ENCODE measurements at places on chromosomes 6 and 20.

DNA sequence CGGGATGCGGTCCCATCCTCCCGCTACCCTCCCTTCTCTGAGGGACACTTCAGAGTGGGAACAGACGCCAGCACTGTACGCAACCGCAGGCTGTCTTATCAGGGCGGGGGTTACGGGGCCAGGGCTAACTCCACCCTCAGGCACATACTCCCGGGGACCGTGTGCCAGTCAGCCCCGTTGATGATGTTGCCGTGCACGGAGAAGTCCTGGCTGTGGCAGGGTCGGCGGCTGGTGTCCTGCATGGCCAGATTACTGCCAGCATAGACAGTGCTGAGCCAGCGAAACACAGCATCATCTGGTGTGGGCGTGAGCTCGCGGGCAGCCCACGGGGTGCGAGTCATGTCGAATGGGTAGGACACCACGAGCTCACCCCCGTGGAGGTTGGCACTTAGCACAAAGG lies 5.0 kb downstream of the CPXM1 start:
- DNase-seq = no peak

- DNase-seq = peak; percentile 83
Observed at GRCh38 chr20:38144974-38145728, 19.9 kb downstream of the TGM2 start.

DNA sequence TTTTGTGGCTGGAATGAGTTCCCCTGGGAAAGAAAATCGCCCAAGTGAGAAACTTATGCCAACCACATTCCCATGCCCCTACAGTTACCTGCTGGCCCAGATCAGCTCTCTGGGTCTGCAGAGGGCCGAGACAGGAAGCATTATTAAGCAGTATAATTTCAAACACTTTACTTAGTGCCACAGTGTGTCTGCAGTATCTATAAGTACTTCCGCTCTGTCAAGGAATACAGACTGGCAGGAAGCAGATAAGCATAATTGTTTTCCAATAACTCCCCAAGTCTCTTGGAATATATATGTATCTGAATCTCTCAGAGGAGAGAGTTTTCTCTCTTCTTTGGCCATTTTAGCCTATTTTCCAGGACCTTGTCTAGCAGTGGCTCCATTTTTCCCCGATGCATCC lies 24.9 kb downstream of the SAYSD1 start:
- DNase-seq = no peak

- no peak for DNase-seq
Observed at GRCh38 chr6:129790785-129791184, 70.3 kb downstream of the TMEM244 start.

DNA sequence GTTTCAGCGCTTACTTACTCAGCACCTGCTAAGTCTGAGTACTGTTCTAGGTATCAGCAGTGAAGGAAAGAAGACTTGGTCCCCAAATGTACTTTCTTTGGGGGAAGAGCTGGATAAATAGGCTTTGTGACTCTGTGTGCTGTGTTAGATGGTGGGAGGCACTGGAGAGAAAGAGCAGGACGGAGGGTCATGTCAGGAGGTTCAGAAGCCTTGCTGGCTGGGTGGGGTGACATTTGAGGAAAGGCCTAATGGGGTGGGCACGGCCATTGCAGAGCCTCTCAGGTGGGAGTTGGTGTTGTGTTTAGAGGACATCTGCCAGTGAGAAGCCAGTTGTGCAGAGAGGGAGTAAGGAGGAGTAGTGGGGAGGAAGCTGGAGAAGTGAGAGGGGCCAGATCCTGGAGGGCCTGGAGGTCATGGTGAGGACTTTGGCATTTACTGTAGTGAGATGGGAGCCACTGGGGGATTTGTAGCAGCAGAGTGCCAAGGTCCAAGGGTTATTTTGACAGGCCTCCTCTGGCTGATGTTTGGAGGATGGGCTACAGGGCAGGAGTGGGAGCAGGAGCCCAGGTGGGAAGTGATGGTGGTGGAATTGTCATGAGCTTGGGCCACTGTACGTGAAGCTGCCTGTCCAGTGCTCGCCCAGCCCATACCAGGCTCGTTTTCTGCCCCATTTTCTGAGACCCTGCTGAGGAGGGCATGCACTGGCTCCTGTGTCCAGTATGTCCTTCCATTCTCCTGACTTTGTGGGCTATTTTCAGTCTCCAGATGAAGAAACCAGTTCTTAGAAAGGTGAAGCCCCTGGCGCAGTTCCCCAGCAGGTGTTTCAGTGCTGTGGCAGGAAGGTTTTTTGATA lies 886 bp downstream of the SDCBP2 start:
- DNase-seq = no peak

DNA sequence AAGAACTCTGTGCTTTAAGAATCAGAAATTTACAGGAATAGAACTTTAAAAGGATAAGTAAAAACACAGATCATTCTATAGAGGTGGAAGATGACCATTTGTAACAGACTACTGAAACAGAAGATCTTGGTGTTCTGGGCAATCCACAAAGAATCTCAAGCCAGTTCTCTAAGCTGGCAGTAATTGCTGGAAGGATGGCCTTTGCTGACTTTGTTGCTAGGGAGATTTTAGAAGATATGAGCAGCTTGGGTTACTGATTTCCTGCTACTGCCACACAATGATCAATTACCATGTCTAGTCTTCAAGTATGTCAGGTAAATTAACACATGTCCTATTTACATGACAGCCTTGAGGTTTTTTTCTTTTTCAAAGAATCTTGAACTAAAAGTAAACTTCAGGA lies 31.1 kb downstream of the SNAP91 start:
- DNase-seq = no peak

- no peak for DNase-seq
Observed at GRCh38 chr6:148044921-148045320, 297.7 kb upstream of the SASH1 start.

DNA sequence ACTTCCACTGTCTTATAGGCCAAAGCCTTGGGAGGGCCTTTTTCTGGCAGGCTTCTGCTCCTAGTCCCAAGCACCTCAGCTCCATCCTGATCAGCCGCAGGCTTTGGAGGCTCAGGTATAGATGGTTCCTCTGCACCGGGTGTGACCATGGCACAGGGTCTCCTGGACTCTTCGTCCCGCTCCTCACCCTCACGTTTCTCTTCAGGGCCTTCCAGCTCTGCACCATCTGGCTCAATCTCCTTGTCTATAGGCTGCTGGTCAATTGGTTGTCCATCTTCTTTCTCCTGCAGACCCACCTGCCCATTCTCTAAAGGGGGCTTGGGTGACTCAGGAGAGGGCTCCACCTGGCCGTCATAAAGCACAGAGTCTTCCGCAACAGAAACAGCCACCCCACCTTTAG lies 37.0 kb downstream of the BFSP1 start:
- no peak for DNase-seq

- peak; percentile 81 for DNase-seq
Observed at GRCh38 chr6:27650620-27651370, 177.9 kb upstream of the ZNF184 start.

DNA sequence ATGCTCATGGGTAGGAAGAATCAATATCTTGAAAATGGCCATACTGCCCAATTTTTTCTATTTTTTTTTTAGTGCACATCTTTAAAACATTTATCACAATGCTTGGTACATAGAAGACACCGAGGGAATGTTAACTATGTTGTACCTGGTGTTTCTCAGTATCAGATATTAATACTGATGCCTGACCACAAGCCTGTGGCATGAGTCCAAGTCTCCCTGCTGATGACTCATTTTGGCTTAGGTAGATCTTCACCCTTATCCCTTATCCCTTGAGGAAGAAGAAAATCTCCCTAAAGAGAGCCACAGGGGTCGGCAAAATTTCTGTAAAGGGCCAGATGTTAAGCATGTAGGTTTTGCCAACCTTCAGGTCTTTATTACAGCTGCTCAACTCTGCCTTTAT lies 14.5 kb downstream of the CD109 start:
- DNase-seq = peak; percentile 52

DNA sequence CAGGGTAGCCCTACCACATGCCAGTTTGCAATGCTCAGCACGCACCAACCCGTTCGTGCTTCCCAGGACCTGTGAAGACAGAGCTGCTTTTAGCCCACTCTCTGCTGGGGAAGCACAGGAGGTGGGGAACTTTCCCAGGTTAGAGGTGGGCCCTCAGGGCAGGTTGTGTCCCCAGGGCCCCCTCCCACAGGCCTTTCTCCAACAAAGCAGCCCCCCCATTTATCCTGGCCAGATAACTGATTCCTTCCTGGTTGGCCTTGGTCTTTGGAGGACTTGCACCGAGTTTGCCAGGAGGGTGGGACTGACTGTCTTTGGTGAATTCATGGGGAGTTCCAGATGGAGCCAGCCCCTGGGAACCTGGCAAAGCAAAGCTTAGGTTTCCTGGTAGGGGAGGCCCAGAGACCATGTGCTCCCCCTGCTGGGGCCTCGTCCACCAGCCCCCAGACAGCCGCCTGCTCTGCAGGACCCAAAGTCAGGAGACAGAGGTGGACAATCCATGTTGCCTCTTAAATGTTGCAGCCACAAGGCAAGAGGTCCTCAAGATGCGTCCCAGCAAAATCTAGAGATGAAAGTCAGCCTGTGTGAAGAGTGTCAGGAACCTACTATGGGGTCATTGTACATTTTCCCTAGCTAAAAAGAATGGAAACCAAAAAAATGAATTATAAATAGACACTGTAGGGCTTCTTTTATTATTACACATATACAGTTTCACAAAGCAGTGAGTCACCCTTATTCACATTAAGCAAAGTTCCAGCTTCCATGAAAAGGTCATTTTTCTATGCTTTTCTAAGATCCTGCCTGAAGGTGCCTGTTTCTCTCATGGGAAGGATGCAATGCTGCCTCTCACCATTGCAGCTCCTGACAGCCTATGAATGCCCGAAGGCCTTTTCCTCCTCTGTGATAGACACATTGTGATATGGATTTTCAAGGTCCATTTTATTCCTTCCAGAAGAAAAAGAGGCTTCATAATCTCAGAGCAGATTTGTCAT lies 497.8 kb downstream of the PREX1 start:
- DNase-seq = peak; percentile 53

GRCh38 chr20:37379967-37380828 lies 34.3 kb downstream of the SRC start:
- DNase-seq = no peak

DNA sequence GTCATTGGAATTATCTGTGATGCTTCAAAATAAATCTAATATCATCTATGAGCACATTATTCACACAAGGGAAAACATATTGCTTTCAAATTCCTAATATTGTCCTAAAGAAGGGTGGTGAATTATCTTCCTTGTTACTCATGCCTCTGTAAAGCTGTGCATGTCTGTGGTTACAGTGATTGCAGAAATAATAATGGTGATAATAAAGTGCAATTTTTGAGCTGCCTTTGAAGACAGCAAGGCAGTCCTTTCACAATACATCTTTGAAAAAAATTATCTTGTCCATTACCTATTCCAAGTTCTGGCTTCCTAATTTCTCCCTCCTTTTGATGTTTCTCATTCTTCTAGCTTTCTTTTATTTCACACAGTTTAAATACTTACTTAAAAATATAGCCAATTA lies 442.1 kb upstream of the EYS start:
- DNase-seq = no peak

GRCh38 chr6:1972962-1973361 lies 272.4 kb downstream of the GMDS start:
- no peak for DNase-seq

- no peak for DNase-seq
Observed at GRCh38 chr6:111804627-111805235, 68.5 kb downstream of the FYN start.

GRCh38 chr20:57412347-57413029 lies 21.3 kb downstream of the RBM38 start:
- DNase-seq = no peak

DNA sequence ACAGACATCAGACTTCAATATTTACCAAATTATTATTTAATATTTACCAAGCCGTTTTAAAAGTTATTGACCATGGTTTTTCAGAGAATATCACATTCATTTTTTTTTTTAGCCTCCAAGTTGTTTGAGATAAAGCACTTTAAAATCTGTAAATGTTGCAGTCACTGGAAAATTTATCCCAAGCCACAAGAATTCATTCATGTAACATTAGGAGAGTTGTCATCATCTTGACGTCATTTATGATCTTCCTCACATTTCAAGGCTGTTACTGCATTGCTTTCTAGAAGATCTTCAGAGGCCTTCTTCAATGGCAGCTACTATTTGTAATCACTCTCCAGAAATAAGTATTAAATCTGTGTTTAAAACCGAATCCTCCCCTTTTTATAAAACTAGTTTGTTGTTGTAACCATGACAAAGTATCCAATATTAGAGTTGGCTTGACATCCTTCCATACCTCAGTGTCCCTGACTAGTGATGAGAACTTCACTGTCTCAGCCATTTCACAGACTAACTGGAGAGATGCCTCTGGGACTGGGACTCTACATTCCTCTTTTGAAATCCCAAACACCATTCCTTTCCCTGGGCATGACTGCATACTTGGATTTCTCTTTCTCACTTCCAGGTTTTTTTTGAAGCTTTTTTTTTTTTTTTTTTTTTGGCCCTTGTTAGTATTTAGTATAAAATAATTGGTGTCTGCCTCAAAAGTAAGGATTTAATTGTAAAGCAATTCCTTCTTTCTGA lies 100.1 kb downstream of the ZFAND3 start:
- DNase-seq = no peak

DNA sequence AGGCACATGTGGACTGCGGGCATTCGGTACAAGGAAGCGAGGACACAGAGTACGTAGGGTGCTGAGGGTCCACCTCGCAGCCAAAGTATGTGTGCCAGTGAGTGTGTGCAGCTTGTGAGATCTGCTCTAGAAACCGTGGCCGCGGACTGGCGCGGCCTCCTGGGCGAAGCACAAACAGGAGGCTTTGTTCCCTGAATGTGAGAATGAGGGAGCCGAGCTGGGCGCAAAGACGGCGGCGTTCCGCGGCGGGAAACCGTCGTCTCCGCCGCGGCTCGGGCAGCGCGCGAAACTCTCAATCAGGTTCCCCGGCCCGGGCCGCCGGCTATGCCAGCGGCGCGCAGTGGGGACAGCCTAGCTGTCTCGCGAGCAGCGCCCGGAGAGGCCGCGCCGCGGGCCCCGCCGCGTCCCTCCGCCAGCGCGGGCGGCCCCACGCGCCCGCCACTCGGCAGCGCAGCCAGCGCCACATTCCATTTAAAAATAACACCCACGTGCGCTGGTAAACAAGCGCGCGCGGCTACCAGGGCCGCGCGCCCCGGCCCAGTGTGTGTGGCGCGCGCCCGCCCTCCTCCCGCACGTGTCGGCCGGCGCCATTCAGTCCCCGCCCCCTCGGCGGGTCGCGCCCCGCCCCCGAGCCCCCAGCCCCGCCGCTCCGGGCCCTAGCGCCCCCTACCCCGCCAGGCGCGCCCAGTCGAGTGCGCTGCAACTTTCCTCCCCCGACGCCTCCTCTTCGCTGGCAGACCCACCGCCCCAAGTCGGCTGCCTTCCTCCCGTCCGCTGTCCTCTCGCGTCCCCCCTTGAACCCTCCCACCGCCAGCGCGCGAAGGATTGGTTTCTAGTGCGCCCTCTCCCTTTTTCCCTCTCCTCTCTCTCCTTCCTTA lies 3.0 kb upstream of the FOXO3 start:
- DNase-seq = no peak

GRCh38 chr6:127191716-127192115 lies 73.2 kb downstream of the RSPO3 start:
- DNase-seq = peak; percentile 72
